AG04450 (cell line): ENCODE measurements at places on chromosomes 16 and 17. TPM values are rescaled to one million over a fixed set of nuclear protein-coding genes. Genes with fewer than 3 reads are reported as not detected.

ZNF785 gene
- polyA plus RNA-seq, result 4.7 and 6.6 TPM in 2 replicates

SCIMP gene
- not detected in 2 replicates for polyA plus RNA-seq

BAIAP3 gene
- 0.19 and 0.38 TPM in 2 replicates for polyA plus RNA-seq

HNF1B gene
- polyA plus RNA-seq, result not detected in 2 replicates

CLEC18B gene
- polyA plus RNA-seq, result 0.06 and 0.22 TPM in 2 replicates

CSH1 gene
- not detected in 2 replicates for polyA plus RNA-seq
